ENCODE measurements at places on chromosomes 12 and 14.
A peak's percentile ranks its signal among the peaks of the same experiment; 100 is the strongest.

DNA sequence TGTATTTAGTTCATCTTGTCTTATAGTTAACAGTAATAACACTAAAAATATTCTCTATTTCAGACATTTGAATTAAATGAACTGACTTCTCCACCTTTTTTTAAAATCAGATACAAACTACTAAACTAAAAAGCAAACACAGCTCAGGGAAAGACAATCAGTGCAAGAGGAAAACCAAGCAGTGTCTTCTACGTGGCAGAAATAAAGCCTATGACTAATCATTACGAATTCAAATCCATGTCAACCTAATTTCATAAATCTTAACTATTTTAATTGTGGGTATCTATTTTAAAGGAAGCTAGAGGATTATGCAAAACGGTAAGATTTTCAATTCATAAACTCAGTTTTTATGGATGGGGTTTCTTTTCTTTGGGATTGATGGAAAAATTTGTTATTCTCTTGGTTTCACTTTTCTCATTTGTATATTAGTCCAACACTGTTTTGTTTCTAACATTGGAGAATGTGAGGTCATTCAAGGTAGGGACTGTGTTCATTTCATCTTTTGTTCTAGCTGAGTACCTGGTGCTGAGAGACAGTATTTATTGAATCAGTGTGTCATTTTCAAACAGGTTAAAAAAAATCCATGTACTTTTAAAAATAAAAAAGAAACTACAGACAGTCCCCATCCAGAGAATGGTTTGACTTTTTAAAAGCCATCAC, 12.8 kb upstream of the PALS1 start:
- DNase-seq: no peak

DNA sequence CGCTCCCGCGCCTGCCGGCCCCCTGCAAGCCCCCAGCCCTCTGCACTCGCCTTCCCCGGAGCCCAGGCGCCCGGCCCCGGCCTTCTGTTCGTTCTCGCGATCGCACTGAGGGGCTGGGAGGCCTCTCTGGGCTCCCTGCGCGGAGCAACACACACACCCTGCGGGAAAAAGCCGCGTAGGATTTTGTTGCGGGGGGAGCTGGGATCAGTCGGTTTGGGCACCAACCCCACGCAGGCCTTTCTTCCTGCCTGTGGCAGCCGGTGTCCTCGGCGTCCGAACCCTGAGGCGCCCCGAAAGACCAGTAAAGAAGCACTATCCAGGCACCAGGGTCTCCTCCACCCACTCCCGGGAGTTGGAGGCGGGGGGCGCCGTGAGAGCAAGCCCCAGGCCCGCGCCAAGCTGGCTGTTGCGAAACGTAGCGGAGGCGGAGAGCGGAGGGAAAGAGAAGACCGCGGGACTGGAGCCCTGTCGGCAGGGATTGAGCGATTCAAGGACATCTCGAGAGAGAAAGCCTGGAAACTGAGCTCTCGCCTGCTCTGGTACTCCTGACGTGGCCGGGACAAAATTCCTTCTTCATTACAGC, 1.9 kb upstream of the HOXC5 start:
- no peak for DNase-seq

DNA sequence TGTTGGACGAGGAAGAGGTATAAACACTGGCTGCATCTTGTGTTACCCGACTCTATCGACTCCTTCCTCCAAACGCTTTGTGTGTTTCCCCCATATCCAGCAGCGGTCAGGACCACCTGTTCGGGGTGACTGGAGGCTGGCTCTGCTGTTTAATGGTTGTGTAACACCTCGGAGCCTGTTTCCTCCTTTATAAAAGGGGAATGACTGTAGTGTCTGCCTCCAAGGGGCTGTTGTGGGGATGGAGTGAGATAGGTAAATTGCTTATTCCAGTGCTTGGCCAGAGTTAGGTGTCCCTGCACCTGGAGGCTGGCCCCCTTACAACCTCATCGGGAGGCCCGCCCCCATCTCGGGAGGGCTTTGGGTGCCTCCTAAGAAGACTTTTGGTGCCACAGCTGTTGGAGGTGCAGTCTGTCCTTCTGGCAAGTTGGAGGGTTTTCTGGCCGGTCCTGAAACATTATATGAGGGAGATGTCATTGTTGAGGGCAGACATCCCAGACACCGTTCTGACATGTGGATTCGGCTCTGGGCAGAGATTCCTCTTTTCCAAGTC, 1.1 kb downstream of the MLXIP start:
- DNase-seq: peak; percentile 28

DNA sequence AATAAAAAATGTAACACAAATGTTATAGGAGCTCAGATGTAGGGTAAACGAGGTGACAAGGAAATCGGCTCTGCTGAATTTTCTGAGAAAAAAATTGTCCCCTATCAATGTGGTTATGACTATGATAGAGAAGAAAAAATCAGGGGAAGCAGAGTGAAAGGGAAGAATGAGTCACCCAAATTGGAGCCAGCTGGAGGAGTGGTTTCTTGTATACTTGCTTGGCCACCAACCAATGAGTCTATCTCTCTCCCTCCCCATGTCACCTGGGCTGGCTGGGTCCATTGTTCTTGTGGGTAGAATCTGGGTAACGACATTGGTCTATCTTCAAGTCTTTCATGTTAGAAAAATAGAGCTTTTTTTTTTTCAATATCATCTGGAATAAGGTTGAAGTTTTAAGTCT, 196.6 kb upstream of the FLRT2 start:
- no peak for DNase-seq

GRCh38 chr14:71498212-71498611, 434.0 kb upstream of the RGS6 start:
- no peak for DNase-seq

DNA sequence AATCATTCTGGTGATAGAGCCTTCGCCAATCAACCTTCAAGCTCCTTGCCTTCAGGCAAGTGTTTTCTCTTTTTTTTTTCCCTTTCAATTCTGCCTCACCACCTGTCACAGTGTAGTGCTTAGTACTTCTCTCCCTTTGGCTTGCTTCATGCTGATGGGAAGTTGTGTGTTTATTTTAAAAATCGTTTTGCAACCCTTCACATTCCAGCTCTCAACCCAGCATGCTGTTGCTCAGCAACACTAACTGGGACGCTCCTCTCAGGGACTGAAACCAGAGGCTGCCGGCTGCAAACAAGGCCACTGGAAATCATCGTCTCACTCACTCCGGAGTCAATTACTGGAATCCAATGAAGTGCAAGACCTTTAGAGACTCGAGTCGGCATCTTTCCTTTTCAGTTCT, 342.7 kb downstream of the PRKD1 start:
- DNase-seq: no peak

- DNase-seq: no peak
These were observed 55.7 kb downstream of the TMX1 start for GRCh38 chr14:51295646-51296263.

- peak; percentile 65 for DNase-seq
These were observed 1.4 kb downstream of the TMTC1 start for GRCh38 chr12:29782285-29782870.

GRCh38 chr12:95481072-95481471, 7.1 kb downstream of the METAP2 start:
- DNase-seq: no peak

DNA sequence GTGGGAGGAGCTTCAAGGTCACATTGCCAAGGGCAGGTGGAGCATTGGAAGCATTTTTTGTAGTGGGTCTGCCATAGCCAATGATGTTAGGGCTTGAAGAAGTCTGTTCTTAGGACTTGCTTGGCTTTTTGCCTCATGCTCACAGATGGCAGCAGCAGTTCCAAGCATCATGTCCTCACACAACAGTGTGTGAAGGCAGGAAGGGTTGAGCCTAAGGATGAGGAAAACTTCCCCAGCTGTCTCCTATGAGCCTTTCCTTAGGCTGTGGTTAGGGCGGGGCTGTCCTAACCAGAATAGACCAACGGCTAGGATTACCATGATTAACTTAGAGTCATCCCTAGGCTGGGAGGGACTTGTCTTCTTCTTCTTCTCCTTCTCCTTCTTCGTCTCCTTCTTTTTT, 76.2 kb upstream of the KCNA1 start:
- DNase-seq: no peak

DNA sequence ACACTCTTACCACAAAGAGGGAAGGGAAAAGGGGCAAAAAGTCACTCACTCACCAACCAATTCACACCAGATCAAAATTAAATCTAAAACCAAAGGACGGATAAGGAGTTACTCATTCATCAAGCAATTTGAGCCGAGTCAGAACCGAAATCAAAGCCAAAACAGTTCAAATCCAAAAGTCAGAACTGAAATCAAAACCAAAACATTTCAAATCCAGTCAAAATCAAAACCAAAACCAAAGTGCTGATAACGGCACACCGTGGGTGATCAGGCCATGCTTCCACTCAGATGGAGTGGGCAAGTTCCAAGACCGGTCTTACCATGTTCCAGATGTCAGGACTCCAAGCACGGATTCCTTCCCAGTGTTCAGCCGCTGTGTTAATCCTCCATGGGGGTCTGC, 139.5 kb downstream of the SLC38A6 start:
- DNase-seq: peak; percentile 65

GRCh38 chr12:12685305-12685704, 10.7 kb downstream of the GPR19 start:
- DNase-seq: no peak

DNA sequence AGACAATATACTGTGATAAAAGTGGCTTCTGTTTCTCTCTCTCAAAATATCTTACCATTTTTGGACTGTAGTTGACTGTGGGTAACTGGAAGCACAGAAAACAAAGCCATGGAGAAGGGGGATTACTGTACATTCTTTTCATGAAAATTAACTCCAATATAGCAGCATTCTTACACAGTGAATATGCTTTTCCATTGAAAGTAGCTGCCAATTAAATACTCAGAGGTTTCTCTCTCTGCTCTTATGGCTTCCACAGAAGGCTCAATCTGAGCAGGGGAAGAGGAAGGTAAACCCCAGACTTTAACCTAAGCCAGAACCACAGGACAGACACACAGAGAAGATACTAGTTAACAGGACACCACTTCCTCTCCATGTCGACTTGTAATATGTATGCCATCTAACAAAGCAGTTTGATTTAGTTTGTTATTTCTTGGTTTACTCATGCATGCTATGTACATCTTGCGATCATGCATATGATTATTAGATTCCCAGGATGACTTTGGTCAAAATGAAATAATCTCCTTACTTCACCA, 150.2 kb downstream of the SSPN start:
- no peak for DNase-seq

- no peak for DNase-seq
These were observed 3.6 kb downstream of the IFI27L2 start for GRCh38 chr14:94125659-94126418.

GRCh38 chr12:23585156-23585781, 364.2 kb downstream of the SOX5 start:
- no peak for DNase-seq

GRCh38 chr12:52615912-52616311, 2.4 kb downstream of the KRT73 start:
- DNase-seq: no peak

DNA sequence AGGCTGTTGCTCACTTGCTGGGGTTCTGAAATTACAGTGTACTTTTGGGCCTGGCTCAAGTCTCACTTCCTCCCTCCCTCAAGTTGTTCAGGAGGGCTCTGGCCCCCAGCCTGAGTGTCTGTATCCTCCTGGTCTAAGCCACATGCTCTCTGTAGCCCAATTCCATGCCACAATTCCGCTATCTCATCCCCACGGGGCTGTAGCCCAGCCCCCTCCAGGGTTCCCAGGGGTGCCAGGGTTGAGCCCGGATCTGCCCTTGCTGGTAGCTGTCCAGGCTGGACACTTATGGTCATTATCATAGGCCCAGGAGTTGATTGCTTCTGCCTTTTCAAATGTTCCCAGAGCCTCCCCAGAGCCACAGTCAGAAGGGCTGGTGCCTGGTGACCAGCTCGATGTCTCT, 65.3 kb downstream of the PRIMA1 start:
- DNase-seq: no peak

DNA sequence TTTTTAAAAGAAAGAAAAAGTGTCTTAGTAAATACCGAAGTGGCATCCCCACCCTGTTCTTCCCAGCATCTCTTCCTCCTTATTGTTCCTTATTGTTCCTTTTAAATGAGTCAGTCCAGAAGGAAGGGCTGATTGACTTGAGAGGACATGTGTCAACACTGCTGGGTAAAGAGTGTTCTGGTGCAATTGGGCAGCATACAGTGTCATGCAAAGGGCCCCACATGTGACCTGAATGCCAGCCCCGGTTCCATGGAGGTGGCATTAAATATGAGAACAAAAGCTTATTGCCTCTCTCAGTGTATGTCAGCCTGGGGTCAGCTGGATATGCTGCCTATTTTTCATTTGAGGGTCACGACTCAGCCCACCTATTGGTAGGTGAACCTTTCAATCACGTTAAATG, 58.9 kb upstream of the RIC8B start:
- no peak for DNase-seq

- peak; percentile 79 for DNase-seq
These were observed 9.0 kb upstream of the MLEC start for GRCh38 chr12:120677765-120678473.

DNA sequence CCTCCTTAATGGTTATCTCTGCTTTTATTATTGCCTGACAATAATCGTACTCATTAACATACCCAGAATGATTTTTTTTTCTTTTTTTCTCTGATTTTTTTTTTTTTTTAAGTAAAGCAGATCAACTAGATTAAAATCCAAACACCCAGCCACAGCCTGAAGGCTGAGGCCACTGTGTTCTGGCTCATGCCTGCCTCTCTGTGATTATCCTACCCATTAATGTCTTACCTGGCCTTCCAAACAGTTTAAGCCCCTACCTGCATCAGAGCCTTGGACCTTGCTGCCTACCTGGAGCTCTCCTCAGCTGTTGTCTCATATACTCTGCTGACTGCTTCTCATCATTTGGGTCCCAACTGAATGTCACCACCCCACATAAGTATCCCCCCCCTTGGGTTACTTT, 6.8 kb upstream of the TMED10 start:
- DNase-seq: no peak

- DNase-seq: no peak
These were observed 523.7 kb upstream of the FOXG1 start for GRCh38 chr14:28242895-28243294.

GRCh38 chr14:21748869-21749303, 75.3 kb upstream of the OR4E1 start:
- DNase-seq: peak; percentile 67

- DNase-seq: no peak
These were observed 324 bp upstream of the HOXC9 start for GRCh38 chr12:53999559-54000115.

GRCh38 chr12:120710805-120711296, 593 bp downstream of the UNC119B start:
- DNase-seq: peak; percentile 52

DNA sequence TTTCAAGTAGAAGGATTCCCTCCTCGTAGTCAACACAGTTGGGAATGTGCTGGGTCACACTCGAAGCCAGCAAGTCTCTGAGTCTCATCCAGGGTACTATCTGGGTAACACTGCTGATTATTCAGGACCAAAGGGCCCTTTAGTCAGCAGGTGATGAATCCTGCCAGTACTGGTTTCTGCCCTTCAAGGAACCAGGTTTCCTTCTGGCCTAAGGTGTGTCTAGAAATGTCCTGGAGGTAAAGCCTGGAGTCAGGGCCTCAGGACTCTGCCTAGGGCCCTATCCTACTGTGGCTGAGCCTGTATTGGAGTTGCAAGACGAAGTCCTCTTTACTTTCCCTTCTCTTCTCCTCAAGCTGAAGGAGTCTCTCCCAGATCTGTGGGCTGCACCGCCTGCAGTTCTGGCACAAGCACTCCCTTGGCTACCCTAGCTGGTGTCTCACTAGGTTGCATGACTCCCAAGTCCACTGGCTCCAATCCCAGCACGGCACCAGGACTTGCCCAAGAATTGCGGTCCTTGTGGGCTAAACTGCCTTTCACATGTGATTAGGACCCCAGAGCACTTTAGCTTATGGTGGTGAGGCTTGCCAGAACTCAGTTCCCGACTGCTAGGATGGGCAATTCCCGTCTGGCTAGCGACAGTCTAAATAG, 193.7 kb upstream of the PDE3A start:
- DNase-seq: no peak

GRCh38 chr14:61103541-61104339, 122.7 kb downstream of the SLC38A6 start:
- DNase-seq: peak; percentile 89

Data from activated CD4-positive, alpha-beta T cell treated with anti-CD3 and anti-CD28 coated beads, Interleukin-10, Interleukin-2, amounts not matched to agents 100 ng/mL and 50 ng/mL, durations not matched to agents 16 hours and 8 hours (primary cell).